Activated CD4-positive, alpha-beta T cell treated with anti-CD3 and anti-CD28 coated beads, Interleukin-2, amount 50 U/mL, for 4 hours (primary cell): ENCODE measurements at places on chromosomes 11 and 22.

DNA sequence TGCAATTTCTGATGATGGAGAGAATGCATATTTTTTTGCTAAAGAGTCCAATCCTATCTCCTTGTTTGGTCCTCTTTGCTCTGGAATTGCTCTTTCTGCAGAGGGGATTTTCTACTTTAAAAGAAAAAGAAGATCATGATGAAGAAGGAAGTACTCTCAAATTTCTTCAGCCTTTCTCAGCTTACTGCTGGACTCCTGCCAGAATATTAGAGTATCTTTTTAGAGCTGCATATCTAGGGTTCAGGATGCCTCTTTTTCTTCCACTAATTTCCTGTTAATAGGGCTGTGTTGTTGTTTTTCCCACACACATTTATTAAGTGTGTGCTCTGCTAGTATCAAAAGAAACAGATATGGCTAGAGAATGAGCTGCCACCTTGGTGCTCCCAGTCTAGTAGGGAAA lies 18.2 kb downstream of the UBASH3B start:
- DNase-seq, result no peak

GRCh38 chr11:125157118-125157733 lies 7.3 kb upstream of the PKNOX2 start:
- DNase-seq, result no peak

- no peak for DNase-seq
Observed at GRCh38 chr11:65316227-65317024, 1.8 kb downstream of the CDC42EP2 start.

GRCh38 chr11:108939135-108939534 lies 274.3 kb downstream of the DDX10 start:
- no peak for DNase-seq

DNA sequence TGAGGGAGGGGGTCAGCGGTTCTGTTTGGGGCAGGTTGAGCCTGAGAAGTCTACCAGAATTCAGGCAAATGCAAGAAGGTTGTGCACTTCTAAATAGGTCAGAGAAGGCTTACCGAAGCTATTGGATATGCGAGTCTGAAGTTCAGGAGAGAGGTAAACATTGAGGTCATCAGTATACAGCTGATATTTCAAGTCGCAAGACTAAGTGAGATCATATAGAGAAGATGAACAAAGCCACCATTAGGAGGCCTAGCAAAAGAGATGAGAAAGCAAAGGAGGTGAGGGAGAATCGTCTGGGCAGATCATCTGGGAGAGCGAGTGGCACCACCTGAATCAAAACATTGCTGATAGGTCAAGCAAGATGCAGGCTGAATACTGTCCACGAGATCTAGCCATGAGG lies 430.6 kb downstream of the BUD13 start:
- DNase-seq, result no peak

GRCh38 chr11:15072551-15073143 lies 746 bp upstream of the CALCB start:
- DNase-seq, result no peak

DNA sequence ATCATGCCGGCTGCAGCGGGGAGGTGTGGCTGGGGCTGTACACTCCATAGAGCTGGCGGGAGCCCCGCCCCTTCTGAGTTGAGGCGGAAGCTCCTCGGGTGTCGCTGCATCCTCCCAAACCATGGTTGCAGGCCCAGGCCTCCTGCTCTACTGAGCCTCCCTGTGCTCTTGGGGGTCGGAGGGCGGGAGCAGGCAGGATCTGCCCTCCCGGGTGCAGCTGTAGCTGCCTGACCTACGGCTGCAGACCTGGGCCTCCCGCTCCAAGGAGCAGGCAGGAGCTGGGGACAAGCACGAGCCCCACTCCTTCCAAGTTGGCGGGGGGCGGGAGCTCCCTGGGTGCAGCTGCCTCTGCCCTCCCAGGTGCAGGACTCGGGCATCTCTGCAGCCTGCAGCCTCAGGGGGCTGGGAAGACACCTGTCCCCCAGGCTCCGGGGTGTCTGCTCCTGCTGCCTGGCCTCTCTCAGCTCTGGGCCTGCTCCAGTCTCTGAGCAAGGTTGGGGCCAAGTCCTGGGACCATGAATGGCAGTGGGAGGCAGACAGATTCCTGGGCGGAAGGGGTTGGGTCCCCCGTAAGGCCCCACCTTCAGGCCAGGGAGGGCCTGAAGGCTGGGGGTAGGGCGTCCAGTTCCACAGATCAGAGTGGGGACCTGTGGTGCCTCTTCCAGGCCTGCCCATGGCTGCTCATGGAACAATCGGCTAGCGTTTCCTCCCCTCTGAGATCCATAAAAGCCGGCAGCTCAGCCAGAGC lies 46.4 kb upstream of the SC5D start:
- DNase-seq, result no peak

DNA sequence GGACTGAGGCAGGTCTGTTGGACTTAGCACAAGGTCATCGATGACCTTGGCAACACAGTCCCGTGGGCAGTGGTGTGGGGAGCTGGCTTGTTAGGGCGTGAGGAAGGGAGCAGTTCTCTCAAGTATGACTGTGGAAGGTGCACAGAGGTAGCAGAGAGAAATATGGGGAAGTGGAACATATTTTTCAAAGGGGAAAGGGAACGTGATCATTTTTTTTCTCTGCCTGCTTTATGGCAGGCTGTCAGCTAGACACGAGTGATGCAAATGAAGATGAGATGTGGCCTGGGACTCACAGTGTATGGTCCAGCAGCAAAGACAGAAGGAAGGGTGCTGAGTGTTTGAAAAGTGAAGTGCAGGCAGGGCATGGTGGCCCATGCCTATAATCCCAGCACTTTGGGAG lies 30.6 kb downstream of the ADAMTS8 start:
- no peak for DNase-seq
